NCI-H446 (cell line): ENCODE measurements at places on chromosomes 6 and 20.

DNA sequence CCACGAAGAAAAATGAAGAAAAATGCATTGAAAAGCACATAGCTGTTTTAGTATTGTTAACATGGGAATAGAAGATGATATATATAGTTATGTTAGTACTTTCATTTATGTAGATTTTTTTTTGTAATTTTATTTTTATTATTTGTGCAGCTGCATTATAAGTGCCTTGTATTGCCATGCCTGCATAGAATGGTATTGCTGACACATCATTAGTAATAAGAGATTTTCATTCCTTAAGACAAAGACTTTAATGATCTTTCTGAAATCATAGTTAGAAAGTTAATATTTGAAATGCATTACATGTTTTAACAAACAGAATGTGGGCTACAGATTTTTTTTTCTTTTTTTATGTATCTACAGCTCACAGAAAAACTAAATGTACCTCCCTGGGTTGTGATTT, 506.5 kb downstream of the NKAIN2 start:
- no peak for DNase-seq

DNA sequence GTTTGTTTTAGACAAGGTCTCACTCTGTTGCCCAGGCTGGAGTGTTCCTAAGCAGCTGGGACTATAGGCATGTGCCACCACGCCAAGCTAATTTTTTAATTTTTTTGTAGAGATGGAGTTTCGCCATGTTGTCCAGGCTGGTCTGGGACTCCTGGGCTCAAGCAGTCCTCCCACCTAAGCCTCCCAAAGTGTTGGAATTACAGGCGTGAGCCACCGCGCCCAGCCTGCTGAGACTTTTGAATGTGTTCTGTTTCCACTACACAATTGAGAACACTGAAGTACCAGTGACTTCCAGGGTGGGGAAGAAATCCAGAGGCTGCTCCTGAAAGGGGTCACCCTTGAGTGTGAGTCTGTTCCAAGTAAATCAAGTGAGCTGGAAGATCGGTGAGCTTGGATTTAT, 81.3 kb upstream of the ARMC2 start:
- no peak for DNase-seq

GRCh38 chr6:7588506-7588905, 1.5 kb upstream of the SNRNP48 start:
- DNase-seq: no peak

DNA sequence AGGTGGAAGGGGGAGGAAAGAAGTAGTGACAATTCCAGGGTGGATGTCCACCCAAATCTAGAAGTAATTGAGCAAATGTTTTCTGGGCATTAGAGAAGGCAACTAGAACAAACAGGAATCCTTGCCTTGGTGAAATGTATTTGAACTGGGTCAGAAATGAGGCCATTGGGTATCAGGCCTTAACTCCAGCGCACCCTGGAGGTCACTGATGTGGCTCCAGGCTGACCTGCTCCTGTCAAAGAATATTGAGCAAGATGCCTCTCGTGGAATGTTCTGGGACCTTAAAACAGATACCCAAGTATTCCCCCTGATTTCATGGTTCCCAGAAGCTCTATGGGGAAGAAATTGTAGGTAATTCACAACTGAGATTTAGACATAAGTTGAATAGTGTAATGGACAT, 6.9 kb downstream of the HLA-DPB1 start:
- DNase-seq: no peak

DNA sequence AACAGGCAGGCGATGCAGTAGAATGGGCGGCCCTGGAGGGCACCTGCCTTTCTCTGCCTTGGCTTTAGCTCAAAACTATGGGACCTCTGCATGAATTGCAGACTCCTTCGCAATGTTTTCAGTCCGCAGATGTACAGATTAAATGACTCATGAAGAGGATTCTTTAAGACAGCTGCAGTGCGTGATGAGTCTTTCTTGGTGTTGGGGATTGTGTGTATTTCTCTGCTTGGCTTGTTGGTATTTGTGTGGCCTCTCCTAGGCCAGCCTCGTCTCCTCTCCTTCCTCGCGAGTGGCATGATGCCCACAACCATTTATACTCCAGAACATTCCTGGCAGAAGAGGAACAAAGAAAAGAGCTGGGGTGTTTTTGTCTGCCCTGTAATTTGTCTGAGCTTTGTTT, 110.6 kb downstream of the SYNDIG1 start:
- no peak for DNase-seq

GRCh38 chr20:1803061-1803931, 91.9 kb upstream of the SIRPA start:
- DNase-seq: no peak
